Retina (tissue), 1 donor: ENCODE measurements at places on chromosomes 5 and 9.

- DNase-seq: no peak
These were observed 101.5 kb downstream of the ARHGEF28 start for GRCh38 chr5:73727470-73727869.

GRCh38 chr5:103093727-103094126, 26.2 kb downstream of the GIN1 start:
- DNase-seq: no peak

- no peak for DNase-seq
These were observed 17.9 kb downstream of the CMYA5 start for GRCh38 chr5:79707535-79707934.

- no peak for DNase-seq
These were observed 314.5 kb downstream of the SPATA31D1 start for GRCh38 chr9:82302968-82303655.

GRCh38 chr5:73344835-73345234, 103.7 kb downstream of the FOXD1 start:
- no peak for DNase-seq

DNA sequence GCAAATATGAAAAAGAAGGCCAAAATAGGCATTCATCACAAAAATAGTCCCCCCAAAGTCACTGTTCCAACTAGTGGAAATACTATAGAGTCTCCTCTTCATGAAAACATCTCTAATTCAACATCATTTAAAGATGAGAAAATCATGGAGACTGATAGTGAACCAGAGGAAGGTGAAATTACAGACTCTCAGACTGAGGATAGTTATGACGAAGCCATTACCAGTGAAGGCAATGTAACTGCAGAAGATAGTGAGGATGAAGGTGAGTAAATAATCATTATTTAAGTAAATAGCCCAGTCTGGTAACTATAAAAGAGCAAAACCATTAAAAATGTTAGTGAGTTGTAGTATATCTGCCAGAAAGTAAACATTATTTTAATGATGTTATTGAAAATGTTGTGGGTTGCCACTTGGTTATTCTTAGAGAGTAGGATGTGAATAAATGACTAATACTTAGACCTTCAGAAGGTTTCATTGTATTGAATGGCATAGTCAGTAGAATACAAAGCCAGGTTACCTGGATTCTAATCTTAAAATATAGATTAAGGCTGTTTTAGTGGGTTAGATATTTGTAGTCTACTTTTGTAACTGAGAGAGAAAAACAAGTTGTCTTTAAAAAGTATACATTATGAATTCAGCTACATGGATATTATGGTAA, 16.3 kb downstream of the AGGF1 start:
- DNase-seq: no peak
